Germinal center (tissue), 1 donor: ENCODE measurements at places on chromosomes 12 and 14.

DNA sequence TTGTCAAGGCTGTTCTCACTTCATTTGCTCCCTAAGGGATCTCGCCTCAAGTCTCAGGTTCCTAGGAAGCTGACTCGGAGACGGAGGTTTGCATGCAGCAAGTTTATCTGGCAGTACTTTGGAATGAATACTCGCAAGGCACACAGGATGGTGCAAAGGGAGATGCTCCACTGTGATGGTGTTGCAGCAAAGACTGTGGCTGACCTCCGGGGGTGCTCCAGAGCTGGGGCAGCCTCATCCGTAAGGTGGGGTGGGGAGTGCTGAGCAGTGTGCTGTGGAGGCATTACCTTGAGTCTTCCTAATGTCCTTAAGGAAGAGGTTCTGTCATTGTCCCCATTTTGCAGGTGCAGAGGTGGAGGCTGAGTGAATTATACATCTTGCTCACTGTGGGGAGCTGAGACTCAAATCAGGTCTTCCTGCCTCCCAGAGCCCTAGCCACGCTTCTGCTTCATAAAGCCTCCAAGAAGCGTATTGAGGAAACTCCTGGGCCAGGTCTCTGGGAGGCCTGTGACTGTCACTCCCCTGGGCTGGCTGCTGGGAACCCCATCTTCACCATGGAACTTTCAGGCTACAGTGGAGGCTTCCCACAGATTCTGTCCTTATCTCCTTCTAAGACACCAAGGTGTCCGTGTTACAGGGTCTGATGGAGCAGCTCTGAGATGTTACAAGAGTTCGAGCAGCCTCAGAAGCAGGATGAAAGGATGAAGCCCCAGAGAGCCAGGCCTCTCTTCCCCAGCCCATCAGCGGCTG lies 39.5 kb downstream of the GALNT16 start:
- DNase-seq: no peak

DNA sequence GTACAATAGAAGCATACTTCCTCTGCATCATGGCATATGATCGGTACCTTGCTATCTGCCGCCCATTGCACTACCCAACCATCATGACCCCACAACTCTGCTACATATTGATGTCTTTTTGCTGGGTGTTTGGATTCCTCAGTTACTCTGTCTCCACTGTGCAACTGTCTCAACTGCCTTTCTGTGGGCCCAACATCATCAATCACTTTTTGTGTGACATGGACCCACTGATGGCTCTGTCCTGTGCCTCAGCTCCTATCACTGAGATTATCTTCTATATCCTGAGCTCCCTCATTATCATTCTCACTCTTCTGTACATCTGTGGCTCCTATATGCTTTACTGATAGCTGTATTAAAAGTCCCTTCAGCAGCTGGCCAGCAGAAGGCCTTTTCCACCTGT lies 13.9 kb upstream of the OR11H6 start:
- DNase-seq: no peak

- DNase-seq: no peak
Observed at GRCh38 chr14:100578552-100578951, 8.7 kb downstream of the BEGAIN start.

GRCh38 chr12:53252349-53252916 lies 15.7 kb upstream of the ESPL1 start:
- DNase-seq: no peak

DNA sequence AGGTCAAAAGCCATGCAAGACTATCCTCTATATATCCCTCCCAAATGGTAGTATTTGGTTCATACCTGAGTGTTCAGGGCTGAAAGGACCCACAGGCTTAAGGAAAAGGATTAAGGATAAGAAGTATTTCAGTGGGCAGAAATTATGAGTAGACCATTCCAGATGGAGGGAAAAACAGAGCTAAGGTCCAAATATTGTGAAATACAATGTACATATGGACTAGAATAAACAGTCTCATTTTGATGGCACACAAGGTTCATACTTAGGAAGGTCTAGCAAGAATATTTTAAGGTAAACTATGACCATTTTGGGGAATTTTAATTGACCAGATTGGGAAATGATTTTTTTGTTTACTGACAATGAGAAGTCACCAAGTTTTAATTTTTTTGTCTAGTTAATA lies 124.6 kb downstream of the PRKD1 start:
- DNase-seq: no peak
